NCI-H146 (cell line): ENCODE measurements at places on chromosomes 4 and X.

DNA sequence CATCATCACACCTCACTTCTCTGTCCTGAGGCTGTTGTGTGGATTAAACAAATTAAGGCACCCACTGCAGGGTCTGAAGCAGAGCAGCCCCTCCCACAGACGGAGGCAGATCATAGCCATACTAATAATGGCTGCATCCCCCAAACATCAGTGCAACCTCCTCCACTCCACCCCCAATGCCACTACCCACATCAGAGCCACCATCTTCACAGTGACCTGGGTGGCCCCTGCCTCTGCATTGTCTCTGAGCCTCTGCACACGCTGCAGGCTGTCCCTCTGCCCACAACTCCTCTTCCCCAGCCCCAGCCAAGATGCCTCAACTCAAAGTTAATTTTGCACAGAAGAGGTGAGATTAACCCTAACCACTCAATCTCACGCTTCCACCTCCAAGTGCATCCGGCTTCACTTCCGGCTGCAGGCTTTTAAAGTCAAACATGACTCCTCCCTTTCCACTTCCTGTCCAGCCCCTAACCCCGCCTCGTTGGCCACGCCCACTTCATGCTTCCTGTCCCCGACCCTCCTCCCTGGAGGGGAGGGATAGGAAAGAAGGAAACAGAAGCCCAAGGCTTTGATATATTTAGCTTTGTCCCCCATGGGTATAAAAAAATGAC is 22.7 kb downstream of the JAKMIP1 start:
- peak; percentile 20 for DNase-seq

- DNase-seq, result no peak
Observed at GRCh38 chr4:73704314-73705055, 35.9 kb upstream of the CXCL8 start.

DNA sequence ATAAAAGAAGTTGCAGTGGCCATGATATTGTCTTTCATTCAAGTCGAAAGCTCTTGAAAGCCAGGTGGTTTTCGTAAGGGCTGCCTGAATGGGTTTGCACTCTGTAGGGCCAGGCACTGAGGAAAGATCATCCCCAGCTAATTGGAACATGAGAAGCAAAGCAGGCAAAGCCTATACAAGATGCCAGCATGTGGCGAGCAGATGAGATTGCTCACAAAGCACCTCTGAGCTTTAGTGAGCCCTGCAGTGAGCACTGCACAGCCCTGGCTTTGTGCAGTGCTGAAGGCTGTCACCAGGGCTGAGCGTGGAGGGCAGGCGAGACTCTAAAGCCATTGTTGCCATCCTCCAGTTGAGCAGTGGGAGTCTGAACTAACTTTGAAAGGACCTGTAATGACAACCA is 53.8 kb downstream of the HADH start:
- DNase-seq, result peak; percentile 39

DNA sequence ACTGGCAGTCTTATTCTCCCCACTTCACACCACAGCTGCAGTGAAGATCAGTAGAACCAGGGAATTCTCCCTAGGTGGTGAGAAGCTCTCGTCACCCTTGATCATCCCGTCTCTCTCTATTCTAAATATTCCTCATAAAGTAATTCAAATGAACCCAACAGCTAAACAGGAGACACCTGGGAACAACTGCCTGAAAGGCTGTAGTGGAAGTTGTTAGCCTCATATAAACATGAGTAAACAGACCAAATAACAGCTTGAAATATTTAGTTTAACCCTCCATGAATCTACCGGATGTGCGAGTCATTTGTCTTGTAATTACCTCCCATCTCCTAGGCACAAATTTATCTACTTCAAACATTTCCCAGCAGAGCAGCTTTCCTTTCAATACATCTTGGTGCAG is 30.4 kb upstream of the APELA start:
- DNase-seq, result peak; percentile 53
